ENCODE measurements at places on chromosomes 7 and 10.

DNA sequence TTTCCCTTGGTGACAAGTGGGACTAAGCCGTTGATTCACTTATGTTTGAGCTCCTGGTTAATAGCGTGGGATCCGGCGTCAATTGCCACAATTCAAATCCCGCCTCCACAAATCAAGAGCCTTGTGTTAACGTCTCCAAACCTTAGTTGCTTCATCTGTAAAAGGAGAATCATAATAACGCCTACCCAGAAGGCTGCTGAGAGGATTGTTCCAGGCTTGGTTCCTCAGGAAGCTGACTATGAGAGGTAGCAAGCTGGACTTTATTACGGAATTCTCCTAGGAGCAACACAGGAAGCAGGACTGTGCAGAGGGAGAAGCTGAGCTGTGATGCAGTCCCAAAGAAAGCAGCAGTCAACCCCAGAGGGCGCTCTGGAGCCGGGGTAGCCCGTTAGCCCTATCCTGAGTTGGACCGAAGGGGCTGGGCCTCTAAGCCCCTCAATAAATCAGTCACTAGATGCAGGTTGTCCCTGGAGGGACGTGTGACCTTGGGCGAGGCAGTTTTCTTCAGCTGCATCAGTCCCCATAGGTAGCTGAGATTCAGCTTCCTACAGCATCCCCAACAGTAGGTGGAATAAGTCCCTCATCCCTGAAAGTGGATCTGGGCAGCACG lies 6.9 kb upstream of the BAG3 start:
- no peak for DNase-seq

- DNase-seq: no peak
These were observed 3.9 kb downstream of the PPP1R17 start for GRCh38 chr7:31690935-31691334.

DNA sequence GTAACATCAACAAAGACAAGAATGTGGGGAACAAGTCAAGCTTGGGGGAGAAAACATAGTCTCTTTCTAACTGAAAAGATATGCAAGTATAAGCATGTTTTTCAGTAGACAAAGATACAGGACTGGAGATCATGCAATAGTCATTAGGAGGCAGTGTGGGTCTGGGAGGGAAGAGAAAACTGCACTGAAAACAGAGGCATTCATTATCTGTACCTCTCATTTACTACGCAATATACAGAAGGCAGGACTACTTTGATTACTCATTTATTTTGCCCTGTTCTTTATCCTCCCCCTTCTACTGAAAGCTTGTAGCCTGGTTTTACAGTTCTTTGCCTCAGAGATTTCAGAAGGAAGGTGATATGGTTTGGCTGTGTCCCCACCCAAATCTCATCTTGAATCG lies 341.2 kb downstream of the CRPPA start:
- DNase-seq: no peak

GRCh38 chr7:142299237-142299781 lies 41.5 kb upstream of the PRSS58 start:
- DNase-seq: no peak

GRCh38 chr10:48468130-48468790 lies 136.6 kb downstream of the ARHGAP22 start:
- DNase-seq: no peak

- DNase-seq: no peak
These were observed 55.2 kb downstream of the DOCK4 start for GRCh38 chr7:112150823-112151641.

DNA sequence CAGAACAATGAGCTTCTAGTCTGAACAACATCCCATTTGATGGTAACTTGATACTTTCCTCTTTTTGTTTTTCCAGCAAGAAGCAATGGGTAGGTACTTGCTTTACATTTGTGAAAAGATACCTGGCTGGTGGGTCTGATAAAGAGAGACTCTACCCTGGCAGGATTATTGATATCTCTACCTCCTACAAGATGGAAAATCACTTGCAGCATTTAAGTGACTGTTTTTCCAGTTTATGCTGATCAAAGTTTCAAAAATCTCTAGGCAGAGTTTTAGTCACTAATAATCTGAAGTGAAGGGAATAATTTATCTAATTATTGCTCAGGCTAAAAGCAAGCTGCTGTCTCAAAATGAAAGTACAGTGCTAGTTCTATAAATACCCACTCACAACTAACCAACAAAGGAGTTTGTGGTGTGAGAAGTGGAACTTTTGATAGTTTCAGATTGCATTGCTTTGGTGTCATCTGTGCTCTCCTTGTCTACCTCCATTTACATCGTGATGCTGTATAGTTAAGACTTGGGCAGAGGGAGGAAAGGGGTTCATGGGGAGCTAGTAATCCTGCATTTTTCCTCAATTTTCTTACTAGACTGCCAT lies 86.0 kb upstream of the ANKRD1 start:
- DNase-seq: no peak

DNA sequence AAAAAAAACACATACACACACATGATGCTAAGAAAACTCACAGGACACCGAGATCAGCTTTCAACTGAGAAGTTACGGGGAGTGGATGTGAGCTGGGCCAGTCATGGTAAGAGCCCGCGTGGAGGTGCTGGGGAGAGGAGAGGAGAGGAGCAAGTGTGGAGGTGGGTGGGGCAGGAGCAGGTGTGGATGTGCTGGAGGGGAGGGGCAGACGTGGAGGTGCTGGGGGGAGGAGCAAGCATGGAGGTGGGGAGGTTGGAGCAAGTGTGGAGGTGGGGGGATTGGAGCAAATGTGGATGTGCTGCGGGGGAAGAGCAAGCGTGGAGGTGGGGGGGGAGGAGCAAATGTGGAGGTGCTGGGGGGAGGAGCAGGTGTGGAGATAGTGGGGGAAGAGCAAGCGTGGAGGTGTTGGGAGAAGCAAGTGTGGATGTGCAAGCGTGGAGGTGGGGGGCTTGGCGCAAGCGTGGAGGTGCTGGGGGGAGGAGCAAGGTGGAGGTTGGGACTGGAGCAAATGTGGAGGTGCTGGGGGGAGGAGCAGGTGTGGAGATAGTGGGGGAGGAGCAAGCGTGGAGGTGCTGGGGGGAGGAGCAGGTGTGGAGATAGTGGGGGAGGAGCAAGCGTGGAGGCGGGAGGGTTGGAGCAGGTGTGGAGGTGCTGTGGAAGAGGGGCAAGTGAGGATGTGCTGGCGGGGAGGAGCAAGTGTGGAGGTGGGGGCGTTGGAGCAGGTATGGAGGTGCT lies 24.5 kb upstream of the NCAPG2 start:
- no peak for DNase-seq

GRCh38 chr7:8564281-8564680 lies 130.9 kb downstream of the NXPH1 start:
- no peak for DNase-seq

DNA sequence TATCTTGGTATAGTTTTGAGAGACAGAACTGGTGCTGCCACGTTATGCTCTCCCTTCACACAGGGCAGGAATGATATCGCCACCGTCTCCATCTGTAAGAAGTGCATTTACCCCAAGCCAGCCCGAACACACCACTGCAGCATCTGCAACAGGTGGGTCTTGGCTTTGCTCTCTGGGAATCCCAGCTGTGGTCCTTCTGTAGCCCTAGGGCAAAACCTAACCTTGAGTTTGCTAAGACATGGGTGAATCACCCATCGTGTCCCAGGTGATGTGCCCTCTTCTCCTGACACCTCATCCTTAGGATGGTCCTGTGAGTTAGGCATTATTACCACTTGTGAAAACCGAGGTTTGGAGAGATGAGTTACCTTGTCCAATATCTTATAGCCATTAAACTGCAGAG lies 6.4 kb downstream of the ZDHHC16 start:
- no peak for DNase-seq

DNA sequence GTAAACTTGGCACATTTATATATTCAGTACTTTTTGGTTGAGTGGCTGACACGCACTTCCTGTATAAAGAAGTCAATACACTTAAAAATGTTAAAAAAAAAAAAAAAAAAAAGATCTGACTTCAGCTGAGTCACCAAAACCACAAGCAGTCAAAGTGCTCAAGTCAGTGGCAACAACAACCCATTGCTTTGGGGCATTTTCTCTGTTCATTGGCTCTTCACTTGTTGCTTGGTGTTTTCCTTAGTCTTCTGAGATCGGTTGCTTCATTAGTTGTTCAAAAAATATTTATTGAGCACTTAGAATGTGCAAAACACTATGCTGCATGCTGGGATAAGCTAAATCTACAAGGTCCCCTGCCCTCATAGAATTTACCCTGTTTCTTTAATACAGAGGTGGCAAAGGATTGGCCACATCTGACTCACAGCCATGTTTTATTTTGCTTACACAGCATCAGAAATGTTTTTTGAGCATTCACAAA lies 63.7 kb downstream of the ZNRF2 start:
- DNase-seq: peak; percentile 56

DNA sequence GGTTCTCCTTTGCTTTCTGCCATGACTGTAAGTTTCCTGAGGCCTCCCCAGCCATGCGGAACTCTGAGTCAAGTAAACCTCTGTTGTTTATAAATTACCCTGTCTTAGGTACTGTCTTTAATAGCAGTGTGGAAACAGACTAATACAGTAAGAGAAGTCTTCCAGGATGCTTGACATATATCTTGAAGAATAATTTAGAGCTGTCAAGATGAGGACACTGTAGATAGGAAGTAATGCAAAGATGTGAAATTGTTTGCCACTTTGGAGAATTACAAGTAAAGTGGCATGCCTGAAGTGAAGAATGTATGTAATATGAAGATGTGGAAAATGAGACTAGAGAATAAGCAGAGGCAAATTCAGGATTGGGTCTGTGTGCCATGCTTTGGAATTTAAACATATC lies 2.9 kb upstream of the CADPS2 start:
- no peak for DNase-seq

- no peak for DNase-seq
These were observed 82.6 kb upstream of the NPTX2 start for GRCh38 chr7:98534493-98534892.

DNA sequence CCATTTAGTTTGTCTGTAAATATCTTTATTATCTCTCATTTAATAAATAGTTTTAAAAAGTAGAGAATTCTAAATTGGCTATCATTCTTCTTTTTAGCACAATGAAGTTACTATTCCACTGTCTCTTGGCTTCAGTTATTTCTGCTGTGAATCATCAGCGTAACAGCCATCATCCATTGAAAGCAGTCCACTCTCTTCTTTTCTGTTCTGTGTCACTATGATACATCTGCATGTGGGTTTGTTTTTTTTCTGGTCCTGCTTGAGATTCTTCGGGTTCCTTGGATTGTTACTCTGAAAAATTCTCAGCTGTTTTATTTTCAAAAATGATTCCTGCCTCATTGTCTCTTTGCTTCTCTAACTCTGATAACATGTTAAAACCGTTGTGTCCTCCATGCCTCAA lies 52.5 kb downstream of the CSGALNACT2 start:
- peak; percentile 62 for DNase-seq

GRCh38 chr7:45701701-45702510 lies 127.7 kb downstream of the ADCY1 start:
- no peak for DNase-seq

DNA sequence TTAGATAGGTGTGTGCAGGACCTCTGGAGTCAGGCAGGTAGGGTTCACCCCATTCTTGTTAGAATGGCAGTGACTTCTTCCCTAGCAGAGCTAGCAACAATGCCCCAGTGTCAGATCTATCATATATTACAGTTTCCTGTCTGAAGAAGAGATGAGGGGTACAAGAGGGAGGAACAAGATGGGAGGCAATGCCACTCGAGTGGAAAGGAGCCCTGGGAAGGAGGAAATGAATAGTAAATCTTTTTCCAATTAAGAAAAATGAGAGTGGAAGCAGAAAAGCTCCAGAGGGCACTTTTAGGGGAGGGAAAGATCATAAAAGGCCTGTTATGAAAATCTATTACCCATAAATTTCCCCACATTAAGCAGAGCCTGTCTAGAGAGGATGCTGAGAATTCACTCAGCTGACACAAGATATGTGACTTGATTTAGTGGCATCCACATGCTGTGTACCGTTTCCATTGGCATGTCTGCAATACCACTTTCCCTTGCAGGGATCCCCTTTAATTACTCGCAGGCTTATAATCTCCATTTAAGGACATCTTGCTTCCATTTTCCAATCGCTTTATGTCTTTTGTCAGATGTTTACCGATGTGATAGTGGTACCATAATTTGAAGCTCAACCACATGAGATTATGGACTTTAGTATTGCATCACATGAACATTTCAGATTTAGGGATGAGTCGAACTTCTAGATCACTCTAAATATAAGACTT lies 70.0 kb upstream of the AGBL3 start:
- no peak for DNase-seq

DNA sequence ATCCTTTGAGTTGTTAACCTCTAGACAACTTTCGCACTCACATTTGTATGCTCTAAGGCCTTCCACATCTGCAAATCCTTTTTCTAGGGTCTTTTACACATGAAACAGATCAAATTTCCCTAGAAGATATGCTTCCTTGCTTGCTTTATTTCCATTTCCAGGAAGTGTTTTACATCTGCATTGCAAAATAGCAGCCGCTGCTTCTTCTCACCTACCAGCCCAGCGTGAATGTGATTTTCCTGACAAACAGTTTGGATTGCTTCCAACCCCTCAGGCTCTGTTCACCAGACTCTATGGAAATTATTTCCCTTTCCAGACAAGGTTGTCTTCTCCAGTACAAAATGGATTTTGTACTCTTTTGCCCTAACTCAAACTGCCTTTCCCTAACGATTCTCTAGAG lies 50.9 kb upstream of the PAPSS2 start:
- DNase-seq: no peak

GRCh38 chr7:17521437-17521836 lies 223.0 kb downstream of the AHR start:
- no peak for DNase-seq

- no peak for DNase-seq
These were observed 69.3 kb downstream of the ADRA2A start for GRCh38 chr10:111146025-111146640.

DNA sequence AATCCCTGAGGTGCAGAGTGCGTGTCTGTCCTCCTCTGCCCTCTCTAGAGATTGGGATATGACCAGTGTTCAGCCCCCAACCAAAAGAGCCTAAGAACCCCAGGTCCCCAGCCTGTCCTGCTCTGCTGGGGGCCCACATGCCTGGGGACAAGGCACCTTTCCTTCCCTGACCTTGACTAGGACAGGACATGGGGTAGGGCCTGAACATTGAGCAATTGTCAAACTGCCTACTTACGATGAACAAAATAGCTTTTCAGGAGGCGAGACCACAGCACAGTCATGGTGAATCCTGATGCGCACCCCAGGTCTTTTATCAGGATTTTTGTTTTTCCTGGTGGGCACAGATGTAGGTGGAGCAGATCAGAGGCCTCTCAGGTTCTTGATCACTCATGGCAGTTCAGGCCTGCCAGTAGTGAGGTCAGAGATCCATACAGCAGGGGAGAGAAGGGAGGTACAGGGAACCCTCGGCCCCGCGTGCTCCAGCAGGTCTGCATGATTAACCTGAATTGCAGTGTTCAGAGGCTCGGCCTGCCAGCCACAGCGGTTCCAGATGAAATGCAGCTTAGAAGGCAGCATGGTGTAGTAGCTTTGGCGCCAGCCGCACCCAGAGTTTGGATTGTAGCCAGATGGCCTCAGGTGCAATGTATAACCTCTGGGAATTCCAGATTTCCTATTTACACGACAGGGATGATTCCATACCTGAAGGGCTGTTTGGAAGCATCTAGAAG lies 191.3 kb downstream of the CUX1 start:
- no peak for DNase-seq

DNA sequence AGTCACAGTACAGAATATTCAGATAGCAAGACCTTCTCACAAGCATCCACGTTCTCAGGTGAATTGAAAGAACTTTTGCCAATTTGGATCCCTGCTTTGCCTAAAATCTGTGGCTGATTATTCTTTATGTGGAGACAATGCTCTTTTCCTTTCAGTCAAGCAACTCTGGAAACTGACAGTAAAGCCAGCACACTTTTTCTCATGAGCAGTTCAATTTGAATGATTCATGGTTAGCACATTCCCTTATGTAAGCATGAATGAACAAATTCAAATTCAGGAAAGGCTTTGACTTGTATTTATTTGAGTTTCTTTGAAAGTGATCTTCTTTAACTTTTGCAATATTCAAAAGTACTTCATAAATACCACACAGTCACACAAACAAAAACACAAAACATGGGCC lies 57.6 kb downstream of the MEOX2 start:
- peak; percentile 4 for DNase-seq
